Skeletal muscle cell (primary cell): ENCODE measurements at places on chromosomes 13 and 19.

DNA sequence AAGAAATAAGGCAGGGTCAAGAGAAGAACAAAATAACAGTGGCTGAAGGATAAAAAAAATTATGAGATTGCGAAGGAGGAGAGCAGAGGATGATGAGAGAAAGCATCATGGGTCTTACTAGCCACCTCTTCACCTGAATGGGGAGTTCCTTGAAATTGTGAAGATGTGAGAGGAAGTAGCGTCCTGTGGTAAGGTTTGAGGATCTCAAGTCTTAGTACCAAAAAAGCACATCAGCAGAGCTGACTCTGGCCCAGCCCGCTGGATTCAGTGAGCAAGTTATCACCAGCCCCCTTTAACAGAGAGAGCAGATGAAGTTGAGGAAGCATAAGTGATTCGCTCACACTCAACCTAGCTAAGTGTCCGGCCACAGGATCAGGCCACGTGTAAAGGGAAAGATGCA, 61.8 kb downstream of the RXFP2 start:
- no peak for DNase-seq

- no peak for DNase-seq
Measured at GRCh38 chr19:2867025-2867991, at the start of gene ZNF556. TSS of gene ZNF556 (plus strand) at chr19:2867335. CDS start at chr19:2867422, 87 bp downstream.

- DNase-seq = no peak
Measured at GRCh38 chr13:51057906-51058305, 53.2 kb downstream of the C13orf42 start.

GRCh38 chr13:31775148-31775547, 35.8 kb downstream of the RXFP2 start:
- DNase-seq = no peak

DNA sequence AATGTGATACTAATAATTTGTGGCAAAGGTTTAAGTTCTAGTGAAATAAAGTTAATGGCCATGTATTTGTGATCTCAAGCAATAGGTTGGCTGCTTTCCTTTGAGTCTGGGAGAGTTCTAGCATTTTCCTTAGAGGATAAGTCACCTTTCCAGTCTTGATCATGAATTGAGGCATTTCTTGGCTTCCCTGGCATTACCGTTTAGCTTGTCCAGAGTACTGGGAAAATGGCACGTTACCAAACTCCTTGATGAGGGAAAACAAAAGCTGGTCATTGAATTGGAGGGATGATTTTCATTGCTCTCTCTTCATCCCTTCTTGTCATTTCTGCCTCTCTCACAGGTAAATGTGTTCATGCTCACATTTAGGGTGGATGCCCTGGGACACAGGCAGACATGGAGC, 34.0 kb upstream of the SPRY2 start:
- DNase-seq = no peak

DNA sequence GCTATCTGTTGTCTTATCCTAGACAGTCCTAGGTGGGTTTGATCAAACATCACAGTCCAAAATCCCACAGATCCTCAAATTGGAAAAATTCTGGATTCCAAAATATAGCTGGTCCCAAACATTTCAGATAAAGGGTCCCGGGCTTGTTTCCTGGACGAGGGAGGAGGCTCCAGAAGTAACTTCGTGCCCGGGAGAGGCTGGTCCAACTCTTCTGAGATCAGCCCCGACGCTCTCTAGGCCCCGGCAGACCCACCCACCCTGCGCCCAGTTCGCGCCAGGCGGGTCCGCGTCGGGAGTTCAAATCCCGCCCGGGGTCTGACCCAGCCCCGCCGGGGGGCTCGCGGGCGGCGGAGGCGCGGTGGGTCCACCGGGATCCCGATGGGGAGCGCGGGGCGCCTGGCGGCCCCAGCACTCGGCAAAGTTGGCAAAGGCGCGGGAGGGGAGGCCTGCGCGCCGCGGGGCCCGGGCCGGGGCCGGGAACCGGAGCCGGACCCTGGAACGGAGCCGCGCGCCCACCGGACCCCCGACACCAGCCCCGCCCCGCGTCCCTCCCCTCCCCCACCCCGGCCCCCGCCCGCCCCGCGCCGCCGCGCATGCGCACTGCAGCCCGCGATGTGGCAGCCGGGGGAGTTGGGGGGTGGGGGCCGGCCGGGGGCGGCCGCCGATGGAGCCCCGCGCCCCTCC, 513 bp downstream of the MIER2 start:
- no peak for DNase-seq

DNA sequence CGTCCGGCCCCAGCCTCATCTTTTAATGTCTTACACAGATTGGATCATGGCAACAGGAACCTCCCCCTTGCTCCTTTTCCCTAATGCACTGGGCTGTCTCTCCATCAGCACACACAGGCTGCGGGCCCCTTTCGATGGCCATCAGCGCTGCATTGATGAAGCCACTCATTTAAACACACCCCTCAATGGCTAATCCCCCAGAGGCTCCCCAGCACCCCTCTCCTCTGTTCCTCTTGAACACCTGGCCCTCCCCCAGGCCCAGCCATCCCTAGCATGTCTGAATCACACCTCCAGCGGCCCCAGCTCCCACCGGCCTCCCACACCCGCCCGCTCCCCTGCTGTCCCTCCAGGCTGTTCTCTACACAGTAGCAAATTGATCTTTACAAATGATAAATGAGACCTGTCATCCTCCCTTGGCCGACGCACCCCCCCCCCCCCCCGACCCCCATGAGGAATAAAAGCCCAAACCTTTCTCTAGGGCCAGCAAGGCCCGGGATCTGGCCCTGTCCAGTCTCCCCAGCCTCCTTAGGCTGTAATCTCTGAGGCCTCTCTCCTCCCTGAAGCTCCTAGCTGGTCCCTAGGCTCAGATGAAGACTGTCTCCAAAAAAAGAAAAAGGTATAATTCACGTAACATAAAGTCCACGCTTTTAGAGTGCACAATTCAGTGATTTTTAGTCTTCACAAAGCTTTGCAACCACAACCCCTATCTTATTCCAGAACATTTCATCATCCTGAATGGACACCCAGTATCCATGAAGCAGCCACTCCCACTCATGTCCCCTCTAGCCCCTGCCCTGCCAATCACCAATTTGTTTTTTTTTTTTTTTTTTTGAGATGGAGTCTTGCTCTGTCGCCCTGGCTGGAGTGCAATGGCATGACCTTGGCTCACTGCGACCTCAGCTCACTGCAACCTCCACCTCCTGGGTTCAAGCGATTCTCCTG, 7.4 kb downstream of the RPL28 start:
- DNase-seq = no peak

DNA sequence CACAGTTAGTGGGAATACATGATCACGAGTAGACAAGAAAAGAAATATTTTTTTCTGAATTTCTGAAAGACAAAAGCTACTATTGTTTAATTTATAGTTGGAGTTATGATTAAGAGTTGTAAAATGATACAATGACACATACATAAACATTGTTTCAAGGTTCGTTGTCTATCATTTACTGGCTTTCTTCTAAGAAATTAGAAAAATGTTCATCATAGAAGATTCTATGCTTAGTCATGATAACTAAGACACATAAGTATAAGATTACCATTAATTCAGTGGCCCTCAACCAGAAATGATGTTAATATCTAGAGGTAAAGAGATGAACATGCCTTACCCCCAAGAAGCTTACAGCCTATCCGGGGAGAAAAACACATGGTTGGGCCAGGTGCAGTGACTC, 1832.8 kb upstream of the PRR20A start:
- no peak for DNase-seq

GRCh38 chr13:64540976-64541375, 2689.2 kb downstream of the PCDH9 start:
- no peak for DNase-seq

- no peak for DNase-seq
Measured at GRCh38 chr19:15788594-15789270, 1.3 kb downstream of the OR10H5 start.

GRCh38 chr13:102402290-102402689, 442 bp upstream of the FGF14 start:
- no peak for DNase-seq
